ENCODE measurements at places on chromosomes 1 and 21.

- DNase-seq, result no peak
These were observed 232.9 kb upstream of the B3GALT2 start for GRCh38 chr1:193419295-193419694.

GRCh38 chr1:178846306-178846705 lies 24.6 kb downstream of the ANGPTL1 start:
- DNase-seq, result no peak

- no peak for DNase-seq
These were observed 12.1 kb downstream of the RGS18 start for GRCh38 chr1:192170196-192170984.

DNA sequence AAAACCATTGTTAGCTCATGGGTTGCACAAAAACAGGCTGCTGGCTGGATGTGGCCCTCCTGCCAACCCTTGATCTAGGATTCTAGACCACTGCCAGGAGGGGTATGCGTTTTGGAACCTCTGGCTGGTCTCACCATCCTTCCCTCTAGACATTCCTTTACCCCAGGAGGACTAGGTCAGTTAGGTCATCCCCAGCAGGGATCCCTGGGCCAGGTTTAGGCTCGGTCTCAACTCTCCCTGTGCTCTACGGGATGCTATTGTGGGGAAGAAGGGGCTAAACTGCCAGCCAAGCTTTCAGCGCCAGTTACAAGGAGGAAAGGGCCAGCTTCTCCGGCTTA lies 22.7 kb downstream of the SLC2A1 start:
- no peak for DNase-seq

DNA sequence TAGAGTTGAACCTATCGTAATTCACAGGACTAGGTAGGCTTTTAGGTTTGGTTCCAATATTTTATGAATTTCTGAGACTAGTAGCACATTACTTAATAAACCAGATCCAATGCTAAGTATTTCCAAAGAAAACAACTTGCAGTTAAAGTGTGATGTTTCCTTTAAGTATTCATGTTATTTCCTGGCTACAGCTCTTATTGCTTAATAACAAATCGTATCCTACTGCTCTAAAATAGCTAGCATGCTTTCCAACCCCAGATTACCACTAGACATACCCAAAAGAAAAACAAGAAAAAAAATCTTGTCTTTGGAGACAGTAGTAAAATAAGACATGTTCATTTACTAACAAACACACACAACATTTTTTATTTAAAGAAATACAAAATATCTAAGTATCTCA lies 898 bp downstream of the KRTAP27-1 start:
- no peak for DNase-seq

DNA sequence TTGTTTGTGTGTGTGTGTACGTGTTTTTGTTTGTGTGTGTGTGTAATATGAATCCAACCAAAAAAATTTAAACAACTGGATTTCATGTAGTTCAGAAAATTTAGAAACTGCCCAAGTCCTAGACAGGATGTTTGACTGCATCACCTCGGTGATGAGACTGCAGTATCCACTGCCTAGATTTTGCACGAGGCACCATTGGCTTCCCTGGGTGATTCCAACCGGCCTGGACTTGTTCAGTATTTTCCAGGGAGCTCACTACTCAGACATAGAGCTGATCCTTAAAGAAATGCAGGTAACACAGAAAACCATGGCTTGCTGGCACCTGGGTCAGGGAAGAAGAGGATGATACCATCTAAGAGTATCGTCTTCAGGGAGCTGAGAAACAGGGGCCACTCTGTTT lies 18.2 kb upstream of the KCNK2 start:
- no peak for DNase-seq
